Globus pallidus (tissue), 1 donor: ENCODE measurements at places on chromosomes 4 and X.
A peak's percentile ranks its signal among the peaks of the same experiment; 100 is the strongest.

GRCh38 chr4:89109841-89110540, 1.3 kb upstream of the TIGD2 start:
- peak; percentile 14 for DNase-seq

GRCh38 chrX:38975368-38975942, 174.2 kb downstream of the MID1IP1 start:
- no peak for DNase-seq

GRCh38 chr4:183355405-183355804, 33.2 kb upstream of the CLDN24 start:
- DNase-seq: no peak

GRCh38 chr4:150773729-150774449, 191.9 kb downstream of the MAB21L2 start:
- no peak for DNase-seq

DNA sequence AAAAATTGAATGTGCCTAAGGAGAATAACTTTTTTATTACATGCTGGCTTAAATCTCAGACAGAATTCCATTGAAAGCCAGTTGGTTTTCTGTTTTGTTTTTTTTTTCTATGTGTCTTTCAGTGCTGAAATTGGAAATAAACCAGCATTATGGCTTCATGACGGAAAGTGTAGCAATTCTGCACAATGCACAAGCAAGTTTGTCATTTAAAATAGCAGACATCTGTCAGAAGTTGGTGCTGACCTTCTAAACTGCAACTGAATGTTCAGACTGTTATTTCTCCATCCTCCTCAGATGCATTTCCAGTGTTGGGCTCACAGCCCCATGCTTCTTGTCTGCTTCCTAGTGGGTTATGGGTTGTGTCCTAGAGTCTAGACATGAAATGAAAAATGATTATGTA, 107.2 kb upstream of the LIMCH1 start:
- DNase-seq: no peak

- no peak for DNase-seq
Observed at GRCh38 chr4:29653221-29653620, 1066.9 kb upstream of the PCDH7 start.
